ENCODE measurements at places on chromosomes 11 and 22.
A peak's percentile ranks its signal among the peaks of the same experiment; 100 is the strongest.

DNA sequence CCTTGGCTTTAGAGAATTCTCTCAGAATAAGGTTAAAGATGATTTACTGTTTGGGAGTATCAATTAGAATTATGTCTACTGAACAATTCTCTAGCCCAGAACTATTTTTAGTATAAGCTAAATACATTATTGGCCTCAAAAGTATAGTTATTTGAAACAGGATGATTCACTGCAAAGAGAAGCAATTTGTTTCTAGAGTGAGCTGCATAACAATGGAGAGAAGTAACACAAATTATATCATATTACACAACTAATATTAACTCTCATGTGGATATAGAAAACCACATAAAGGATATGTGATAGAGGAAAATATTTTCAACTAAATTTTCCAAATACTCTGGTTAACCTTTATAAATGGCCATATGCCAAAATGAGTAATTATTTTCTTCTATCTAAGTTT, 24.9 kb downstream of the PGM2L1 start:
- DNase-seq: peak; percentile 57

GRCh38 chr22:29195118-29195963, 10.4 kb upstream of the EMID1 start:
- DNase-seq: no peak

DNA sequence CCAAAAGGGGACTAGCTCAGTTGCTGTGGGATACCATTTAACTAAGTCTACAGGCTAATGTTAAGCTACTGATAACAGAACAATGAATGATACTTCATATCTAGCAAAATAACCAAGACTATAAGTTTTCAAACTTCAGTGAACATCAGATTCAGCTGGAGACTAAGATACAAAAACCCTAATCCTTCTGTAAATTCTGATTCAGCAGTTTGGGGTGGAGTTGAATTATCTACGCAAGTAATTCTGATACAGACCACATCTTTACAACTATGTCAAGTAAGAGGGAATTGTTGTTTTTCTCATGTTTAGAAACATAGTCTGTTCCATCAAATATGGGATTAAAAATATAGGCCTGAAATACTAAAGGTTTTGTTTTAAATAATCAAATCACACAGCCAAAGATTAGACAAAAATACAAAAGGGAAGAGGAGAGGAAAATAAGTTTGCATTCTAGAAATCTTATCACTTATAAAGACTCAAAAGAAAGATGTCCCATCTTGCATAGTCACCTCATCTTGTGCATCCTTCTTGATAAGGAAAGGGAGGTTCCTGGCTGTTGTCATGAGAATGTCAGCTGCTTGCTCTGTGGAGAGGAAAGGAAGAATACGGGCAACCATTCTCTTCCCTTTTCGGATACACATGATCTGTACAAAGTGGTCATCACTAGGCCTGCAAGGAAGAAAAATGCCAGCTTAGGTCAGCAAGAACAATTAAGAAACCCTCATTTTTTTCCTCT, 21.4 kb downstream of the PATL1 start:
- no peak for DNase-seq

GRCh38 chr11:122594986-122595645, 60.4 kb upstream of the UBASH3B start:
- DNase-seq: no peak

DNA sequence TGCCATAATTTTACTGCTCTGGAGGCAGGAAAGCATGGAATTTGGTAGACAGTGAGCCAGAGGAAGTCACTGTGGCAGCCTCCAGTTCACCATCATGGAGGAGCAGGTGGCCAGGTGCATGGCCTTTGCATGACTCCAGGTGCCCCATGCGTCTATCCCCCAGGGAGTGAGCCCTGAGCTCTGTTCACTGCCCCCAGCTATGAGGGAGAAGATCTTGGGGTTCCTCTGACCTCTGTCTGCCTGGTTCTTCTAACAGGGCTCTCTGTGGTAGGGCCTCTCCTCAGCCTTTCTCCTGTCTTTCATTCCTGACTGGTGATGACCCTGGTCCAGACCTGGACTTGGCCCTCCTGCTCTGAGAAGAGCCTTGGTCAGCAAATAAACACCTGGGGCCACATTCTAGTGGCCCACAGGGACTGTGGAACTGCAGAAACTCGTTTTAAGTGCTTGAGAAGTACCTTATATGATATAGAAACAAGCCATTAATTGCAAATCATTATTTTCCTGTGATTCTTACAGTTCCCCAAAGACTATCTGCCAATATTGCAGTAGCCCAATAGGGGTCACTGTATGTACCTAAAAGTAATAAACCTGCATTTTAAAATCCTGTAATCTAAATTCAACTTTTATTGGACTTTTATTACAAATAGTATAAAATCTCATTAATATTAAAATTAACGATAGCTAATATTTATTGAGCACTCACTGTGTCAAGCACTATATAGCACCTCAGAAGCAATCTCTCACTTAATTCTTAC, 120.0 kb upstream of the SYT13 start:
- peak; percentile 39 for DNase-seq

DNA sequence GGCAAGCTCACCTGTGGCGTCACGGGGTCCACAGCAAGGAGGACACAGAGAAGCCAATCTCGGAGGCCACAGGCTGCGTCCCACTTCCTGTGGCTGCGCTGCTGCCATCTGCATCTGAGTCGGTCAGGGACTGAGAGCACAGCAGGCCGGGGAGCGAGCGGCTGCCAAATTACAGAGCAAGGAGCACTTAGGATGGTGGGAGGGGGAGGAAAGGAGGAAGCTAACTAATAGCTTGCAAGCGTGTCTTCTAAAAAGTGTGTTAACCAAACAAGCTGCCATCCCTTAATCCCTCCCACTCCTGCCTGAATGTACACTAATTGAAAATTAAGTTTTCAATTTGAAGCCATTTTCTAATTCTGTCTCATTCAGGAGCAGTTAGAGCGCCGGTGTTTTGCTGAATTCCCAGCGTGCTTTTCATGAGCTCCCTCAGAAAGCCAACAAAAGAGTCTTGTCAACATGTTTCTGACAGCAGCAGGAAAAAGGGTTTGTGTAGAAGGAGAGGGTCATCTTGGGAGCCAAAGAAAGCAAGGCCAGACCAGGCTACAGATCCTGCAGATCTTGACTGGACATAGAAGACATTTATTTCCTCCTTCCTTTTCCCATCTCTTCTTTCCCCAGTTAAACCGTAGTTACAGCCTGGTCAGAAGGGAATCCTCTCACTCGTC, 42.4 kb upstream of the API5 start:
- DNase-seq: no peak

- peak; percentile 60 for DNase-seq
Measured at GRCh38 chr11:6443269-6444003, 2.6 kb upstream of the HPX start.

DNA sequence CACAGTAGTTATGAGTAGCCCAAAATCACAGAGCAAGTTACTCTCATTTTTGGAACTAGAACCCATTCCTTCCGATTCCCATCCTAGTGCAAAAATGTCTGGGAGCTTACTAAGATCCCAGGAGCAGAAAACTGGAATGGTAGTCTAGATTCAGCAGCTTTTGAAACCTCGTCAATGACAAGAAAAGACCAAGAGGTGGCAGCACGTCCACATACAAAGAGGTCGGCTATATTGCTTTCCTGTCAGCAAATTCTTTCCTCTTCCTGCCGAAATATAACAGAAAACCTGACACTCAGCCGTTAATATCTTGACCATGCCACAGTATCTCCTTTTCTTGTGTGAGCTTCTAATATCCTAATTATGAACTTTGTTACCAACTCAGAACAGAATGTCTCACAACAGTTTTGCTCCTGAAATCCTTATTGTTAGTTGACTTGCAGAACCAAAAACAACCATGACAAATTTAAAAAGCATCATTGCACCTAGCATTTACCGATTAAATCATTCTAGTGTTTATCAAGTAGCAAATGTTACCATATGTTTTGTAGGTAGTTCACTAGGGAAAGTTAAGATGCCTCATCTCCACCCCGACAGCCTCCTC, 92.8 kb upstream of the OR9G4 start:
- peak; percentile 56 for DNase-seq

- peak; percentile 65 for DNase-seq
Measured at GRCh38 chr22:18060646-18061620, 16.9 kb upstream of the PEX26 start.

GRCh38 chr22:26086359-26086758, 82.9 kb upstream of the SEZ6L start:
- no peak for DNase-seq

DNA sequence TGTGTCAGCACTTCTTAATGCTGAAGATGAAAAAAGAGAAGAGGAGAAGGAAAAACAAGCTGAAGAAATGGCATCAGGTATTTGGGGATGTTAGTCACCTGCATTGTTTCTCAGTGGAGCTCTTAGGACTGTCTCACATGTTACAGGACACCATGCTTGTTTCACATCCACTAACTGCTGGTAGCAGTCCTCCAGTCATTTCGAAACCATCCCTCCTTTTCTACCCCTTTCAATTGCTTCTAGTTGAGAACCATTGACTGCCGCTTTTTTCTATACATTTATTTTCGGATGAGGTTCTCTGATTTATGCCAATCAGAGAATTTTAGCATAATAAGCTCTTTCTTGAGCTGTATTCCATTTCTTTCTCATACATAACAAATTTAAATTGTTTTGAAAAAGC, 21.5 kb downstream of the BIRC2 start:
- DNase-seq: no peak

DNA sequence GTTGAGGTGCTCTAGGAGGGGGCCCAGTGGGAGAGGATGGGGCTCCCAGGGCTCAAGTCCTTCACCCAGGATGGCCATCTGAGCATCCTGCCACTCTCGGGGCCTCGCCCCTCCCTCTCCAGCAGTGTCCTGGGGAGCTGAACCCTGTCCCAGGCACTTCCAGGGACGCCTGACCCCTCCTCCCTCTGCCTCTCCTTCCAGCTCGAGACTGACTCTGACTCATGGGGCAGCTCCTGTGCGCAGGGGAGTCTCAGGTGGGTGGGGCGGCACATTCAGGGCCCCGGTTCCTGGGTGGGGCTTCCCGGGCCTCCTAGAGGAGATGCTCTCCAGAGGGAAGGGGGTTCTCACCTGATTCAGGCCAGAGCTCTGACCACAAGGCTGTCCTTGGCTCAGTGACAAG, 77.1 kb upstream of the IGLL5 start:
- DNase-seq: no peak

GRCh38 chr11:64085906-64086257, 50.2 kb downstream of the FLRT1 start:
- no peak for DNase-seq

GRCh38 chr22:24601217-24602104, 1.5 kb upstream of the GGT1 start:
- DNase-seq: no peak

GRCh38 chr11:96145163-96145585, 197.8 kb downstream of the MAML2 start:
- peak; percentile 89 for DNase-seq

DNA sequence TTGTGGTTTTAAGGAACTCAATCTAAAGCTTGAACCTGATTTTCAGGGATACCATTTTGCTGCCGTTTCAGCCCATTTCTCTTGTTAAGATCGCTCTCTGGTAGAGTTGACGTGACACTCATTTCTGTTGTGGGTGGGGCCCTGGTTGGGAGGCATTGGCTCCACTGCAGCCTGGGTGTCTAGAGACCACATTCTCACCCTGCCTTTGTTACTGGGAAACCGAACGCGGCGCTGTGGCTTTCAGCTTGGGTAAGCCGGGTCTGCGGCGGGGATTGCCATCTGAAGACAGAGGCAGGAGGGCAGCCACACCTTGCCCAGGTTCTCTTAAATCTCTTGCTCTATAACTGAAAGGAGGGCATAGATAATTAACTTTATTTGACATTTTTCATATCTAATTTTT, 3.2 kb downstream of the EHF start:
- DNase-seq: no peak

DNA sequence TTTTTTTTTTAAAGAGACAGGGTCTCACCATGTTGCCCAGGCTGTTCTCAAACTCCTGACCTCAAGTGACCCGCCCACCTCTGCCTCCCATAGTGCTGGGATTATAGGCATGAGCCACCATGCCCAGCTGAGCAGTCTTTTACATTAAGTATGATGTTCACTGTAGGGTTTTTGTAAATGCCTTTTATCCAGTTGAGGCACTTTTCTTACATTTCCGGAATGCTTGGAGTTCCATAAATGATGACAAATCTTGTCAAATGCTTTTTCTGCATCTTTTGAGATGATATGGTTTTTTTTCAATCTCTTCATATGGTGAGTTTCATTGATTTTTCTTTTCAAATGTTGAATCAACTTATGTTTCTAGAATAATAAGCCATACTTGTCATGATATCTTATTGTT, 29.4 kb upstream of the CTTN start:
- no peak for DNase-seq

DNA sequence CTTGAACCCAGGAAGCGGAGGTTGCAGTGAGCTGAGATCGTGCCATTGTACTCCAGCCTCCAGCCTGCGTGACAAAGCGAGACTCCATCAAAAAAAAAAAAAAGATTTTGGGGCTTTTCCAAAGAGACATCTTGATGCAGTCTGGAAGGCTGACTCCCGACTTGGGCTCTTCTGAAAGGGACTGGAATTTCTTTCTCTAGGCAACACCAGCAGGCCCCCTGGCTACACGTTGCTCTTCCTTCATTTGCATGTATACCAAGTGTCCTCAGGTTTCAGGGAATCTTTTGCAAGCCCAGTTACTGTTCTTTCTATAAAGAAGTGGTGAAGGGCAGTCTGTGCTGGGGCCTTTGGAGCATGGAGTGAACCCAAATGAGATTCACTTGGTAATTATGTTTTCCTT, 211.0 kb downstream of the GRIK4 start:
- DNase-seq: no peak

- no peak for DNase-seq
Measured at GRCh38 chr11:67606093-67606491, 644 bp upstream of the NDUFV1 start.
